ENCODE measurements at places on chromosomes 5 and 9. TPM values are rescaled to one million over a fixed set of nuclear protein-coding genes. Genes with fewer than 3 reads are reported as not detected.

Gene SLC30A5
- total RNA-seq: 45.1 TPM

- peaks cover 4% of the 10 kb centered on the region for H3K27me3 ChIP-seq
- no peaks in the 10 kb centered on the region for H3K4me1 ChIP-seq
- H3K4me3 ChIP-seq: no peak overlapping the region
- no peak for DNase-seq
- no peaks in the 10 kb centered on the region for H3K36me3 ChIP-seq
- no peak overlapping the region for H3K27ac ChIP-seq
These were observed 143.8 kb downstream of the PAPPA start for GRCh38 chr9:116297346-116297745.

GRCh38 chr5:145509336-145510136, 325.6 kb downstream of the PRELID2 start:
- no peaks in the 10 kb centered on the region for H3K4me1 ChIP-seq
- H3K36me3 ChIP-seq: no peaks in the 10 kb centered on the region
- H3K27ac ChIP-seq: no peak overlapping the region
- no peak overlapping the region for H3K4me3 ChIP-seq

DNA sequence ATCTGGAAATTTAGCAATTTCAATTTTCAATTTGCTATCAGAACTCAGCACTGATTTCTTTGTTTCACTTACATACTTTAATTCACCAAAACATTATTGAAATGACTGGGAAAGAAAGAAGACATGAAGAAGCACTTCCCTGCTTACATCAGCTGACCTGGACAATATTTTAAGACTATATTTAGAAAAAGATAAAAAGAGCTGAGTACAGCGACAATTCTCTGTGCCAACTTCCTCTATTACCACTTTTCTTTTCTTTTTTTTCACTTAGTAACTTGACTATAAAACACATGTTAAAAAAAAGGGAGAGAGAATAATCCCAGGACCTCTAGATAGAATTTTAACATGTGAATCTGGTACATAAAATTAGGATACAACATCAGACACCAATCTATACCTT, 35.6 kb downstream of the MEF2C start:
- no peak for DNase-seq
- no peaks in the 10 kb centered on the region for H3K36me3 ChIP-seq
- H3K27ac ChIP-seq: no peak overlapping the region
- peaks cover 10% of the 10 kb centered on the region for H3K27me3 ChIP-seq

Gene ARSI
- total RNA-seq: not detected

Gene PCYOX1L
- total RNA-seq: 18.8 TPM
